ENCODE measurements at places on chromosomes 7 and 10. TPM values are rescaled to one million over a fixed set of nuclear protein-coding genes. Genes with fewer than 3 reads are reported as not detected.

Gene HOXA11
- polyA plus RNA-seq: not detected

DNA sequence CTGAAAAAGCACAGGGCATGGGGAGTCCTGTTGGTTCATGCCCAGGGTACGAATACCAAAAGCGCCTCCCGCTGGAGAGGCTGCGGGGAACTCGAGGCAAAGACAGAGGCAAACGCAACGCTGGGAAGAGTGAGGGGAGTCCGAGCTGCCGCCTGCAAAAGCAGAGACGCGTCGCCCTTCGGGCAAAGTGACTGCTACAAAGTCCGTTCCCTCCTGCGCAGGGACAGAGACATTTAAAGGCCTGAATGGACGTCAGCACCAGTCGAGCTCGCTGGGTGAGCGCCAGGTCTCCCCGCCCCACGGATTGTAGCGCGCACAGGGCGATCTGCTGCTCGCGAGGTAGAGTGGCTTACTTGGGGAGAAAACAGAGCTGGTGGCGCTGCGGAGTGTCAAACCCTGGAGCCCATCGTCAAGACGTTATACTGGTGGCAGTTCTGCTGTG is 732.8 kb downstream of the ZWINT start:
- DNase-seq: peak; percentile 48

Gene KCNIP2
- polyA plus RNA-seq: 262 TPM

- DNase-seq: no peak
Observed at GRCh38 chr7:21071561-21072501, 285.1 kb upstream of the SP8 start.

Gene LEP
- polyA plus RNA-seq: 0.34 TPM

DNA sequence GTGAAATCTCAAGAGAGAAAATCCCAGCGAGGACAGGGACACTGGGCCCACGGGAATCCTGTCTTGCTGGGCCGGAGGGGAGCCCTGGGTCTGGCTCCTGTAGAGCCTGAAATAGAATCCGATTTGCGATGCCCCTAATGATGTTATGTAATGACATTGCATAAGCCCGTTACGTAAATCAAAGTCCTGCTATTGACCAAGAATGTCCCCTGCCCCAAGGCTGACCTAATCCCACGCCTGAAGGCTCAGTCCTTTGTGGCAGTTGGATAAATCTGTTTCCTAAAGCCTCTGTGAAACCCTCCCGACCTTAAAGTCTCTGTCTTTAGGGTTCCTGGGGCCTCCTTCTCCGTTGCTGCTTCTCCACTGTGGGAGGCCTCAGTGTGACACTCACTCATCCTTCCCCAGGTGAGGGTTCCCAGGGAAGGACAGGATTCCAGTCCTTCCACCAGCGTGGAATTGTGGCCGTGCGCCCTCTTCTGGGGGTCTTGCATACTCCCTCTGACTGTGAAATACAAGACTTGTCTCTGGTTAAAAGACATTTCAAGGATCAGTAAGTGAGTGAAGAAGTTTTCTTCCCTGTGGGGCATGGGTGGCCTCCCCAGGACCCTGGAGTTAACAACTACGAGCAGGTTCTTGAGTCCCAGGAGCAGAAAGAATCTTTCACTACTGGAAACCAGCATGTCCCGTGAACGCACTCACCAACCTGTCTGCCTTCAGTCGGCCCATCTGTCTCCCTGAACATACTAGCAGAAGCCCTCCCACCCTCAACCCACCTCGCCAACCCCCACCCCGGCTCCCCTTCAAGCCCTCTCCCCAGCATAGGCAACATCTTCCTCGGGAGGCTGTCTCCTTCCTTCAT is 19.8 kb downstream of the ZNF467 start:
- DNase-seq: peak; percentile 53

- no peak for DNase-seq
Observed at GRCh38 chr7:150979713-150980390, 1.7 kb upstream of the KCNH2 start.

DNA sequence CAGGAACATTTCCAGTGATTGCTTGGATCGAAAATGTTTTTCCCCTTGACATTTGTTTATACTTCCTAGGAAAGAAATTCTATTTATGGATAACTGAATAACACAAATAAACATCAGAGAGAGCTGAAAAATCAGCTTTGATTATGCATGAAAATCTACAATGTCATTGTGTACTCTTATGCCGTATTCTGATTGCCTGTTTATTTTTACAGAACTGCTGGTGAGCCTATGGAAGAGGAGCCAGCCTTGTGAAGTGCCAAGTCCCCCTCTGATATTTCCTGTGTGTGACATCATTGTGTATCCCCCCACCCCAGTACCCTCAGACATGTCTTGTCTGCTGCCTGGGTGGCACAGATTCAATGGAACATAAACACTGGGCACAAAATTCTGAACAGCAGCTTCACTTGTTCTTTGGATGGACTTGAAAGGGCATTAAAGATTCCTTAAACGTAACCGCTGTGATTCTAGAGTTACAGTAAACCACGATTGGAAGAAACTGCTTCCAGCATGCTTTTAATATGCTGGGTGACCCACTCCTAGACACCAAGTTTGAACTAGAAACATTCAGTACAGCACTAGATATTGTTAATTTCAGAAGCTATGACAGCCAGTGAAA is 121.5 kb downstream of the TWIST1 start:
- DNase-seq: no peak

DNA sequence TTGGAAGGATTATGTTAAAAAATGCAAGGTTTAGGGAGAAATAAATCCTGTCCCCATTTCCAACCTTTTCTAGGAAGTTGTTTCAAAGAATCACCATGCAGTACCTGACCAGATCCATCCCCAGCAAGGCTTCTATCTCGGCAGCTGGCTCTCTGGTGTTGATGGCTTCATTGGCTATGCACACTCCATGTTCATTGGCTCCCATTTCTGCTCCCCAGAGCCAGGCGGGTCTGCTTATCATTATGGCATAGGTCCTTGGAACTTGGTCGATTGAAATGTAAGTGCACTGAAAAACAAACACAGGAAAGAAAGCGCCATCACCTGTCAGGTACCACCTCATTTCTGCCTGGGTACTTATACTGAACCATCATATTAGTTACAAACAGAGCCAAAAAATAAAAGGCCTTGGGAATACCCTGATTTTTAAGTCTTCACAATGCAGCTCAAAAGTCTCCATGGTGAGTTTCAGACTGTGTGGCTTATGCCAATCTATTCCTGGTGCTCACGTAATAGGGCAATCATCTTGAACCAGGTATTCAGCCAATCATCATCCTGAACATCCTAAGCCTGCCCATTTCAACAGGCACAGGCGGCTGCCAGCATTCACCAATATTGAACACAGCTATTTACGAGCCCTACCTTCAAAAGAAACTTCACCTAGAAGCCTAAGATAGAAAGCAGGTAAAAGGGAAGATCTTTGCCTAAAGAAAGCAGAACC is 34.4 kb downstream of the SCRN1 start:
- peak; percentile 53 for DNase-seq
